Activated CD8-positive, alpha-beta T cell treated with anti-CD3 and anti-CD28 coated beads for 36 hours (primary cell): ENCODE measurements at places on chromosomes 2 and 18.

DNA sequence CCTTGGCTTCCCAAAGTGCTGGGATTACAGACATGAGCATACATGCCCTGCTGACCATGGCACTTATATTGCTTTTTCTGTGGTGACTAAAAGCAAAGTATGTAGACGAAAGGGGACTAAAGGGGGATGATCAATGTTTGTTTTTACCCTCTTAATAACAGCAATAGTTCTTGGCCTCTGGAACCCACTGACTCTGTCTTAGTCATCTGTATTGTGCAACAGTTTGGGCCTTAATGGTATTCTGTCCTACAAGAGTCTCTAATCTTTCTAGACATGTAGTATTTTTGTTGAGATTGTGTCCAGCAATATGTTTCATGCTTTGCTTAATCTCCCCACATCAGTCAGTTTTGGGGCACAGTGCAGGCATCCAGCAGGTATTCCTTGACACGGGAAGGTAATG lies 359.9 kb upstream of the FANCL start:
- H3K4me1 ChIP-seq: no peaks in the 10 kb centered on the region
- no peak overlapping the region for H3K27ac ChIP-seq
- no peak overlapping the region for H3K4me3 ChIP-seq

GRCh38 chr2:42314892-42315468 lies 46.0 kb downstream of the COX7A2L start:
- no peaks in the 10 kb centered on the region for H3K27me3 ChIP-seq
- no peak overlapping the region for H3K4me3 ChIP-seq
- H3K4me1 ChIP-seq: peaks cover 24% of the 10 kb centered on the region
- H3K36me3 ChIP-seq: peaks cover 20% of the 10 kb centered on the region
- peak overlapping the region; percentile 32 for H3K27ac ChIP-seq

DNA sequence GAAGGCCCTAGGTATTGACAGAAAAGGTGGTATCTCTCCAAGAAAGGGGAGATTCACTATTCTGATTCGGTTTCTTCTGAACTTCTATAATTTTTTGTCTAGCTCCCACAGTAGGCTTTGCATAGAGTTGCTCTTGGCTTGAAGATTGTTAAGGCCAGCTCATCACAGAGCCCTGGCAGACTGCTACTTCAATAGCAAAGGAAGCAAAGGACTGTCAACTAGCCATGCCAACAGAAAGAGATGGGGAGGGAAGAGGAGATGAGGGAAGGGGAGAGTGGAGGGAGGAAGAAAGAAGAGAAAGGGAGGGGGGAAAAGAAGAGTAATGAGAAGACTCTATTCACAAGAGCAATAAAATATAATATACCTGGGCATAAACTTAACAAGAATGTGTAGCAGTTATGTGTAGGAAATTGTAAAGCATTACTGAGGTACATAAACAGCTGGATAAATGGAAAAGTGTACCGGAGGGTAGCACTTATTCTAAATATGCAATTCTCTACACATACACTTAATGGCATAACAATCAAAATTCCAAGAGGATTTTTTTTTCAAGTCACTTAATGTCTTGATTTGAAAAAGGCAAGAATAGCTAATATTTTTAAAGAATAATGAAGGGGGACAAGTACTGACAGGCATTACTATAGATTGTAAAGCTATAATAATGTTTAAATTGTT lies 102.5 kb downstream of the LOXHD1 start:
- no peak for DNase-seq
- no peaks in the 10 kb centered on the region for H3K4me1 ChIP-seq
- H3K4me3 ChIP-seq: no peak overlapping the region
- no peak overlapping the region for H3K27ac ChIP-seq

DNA sequence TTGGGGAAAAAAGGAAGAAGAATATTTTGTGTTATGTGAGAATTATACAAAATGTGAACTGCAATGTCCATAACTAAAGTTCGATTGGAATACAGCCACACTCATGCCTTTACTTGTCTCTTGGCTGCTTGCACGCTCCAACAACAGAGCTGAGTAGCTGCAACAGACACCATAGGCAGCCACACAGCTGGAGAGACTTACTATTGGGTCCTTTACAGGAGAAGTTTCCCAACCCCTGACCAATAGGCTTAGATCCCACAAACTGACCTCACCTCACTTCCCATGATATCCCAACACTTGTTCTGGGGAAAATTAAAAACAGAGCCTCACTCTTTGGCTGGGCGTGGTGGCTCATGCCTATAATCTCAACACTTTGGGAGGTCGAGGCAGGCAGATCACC lies 213.8 kb downstream of the SH3BP4 start:
- no peak overlapping the region for H3K4me3 ChIP-seq
- no peak overlapping the region for H3K27ac ChIP-seq
- DNase-seq: no peak
- H3K4me1 ChIP-seq: no peaks in the 10 kb centered on the region
- no peaks in the 10 kb centered on the region for H3K36me3 ChIP-seq

- H3K4me1 ChIP-seq: no peaks in the 10 kb centered on the region
- peaks cover 6% of the 10 kb centered on the region for H3K27me3 ChIP-seq
- H3K36me3 ChIP-seq: no peaks in the 10 kb centered on the region
- no peak overlapping the region for H3K4me3 ChIP-seq
- peak; percentile 35 for DNase-seq
These were observed 13.3 kb upstream of the PRELID3A start for GRCh38 chr18:12394428-12394827.

- peak; percentile 88 for DNase-seq
- H3K27me3 ChIP-seq: no peaks in the 10 kb centered on the region
- H3K4me1 ChIP-seq: peaks cover 21% of the 10 kb centered on the region
These were observed 48.1 kb downstream of the PKDCC start for GRCh38 chr2:42095923-42096408.

- peaks cover 22% of the 10 kb centered on the region for H3K4me1 ChIP-seq
- H3K4me3 ChIP-seq: no peak overlapping the region
- H3K36me3 ChIP-seq: no peaks in the 10 kb centered on the region
- no peak for DNase-seq
- H3K27ac ChIP-seq: no peak overlapping the region
- no peaks in the 10 kb centered on the region for H3K27me3 ChIP-seq
These were observed 277.5 kb downstream of the AFF3 start for GRCh38 chr2:99864561-99865553.

DNA sequence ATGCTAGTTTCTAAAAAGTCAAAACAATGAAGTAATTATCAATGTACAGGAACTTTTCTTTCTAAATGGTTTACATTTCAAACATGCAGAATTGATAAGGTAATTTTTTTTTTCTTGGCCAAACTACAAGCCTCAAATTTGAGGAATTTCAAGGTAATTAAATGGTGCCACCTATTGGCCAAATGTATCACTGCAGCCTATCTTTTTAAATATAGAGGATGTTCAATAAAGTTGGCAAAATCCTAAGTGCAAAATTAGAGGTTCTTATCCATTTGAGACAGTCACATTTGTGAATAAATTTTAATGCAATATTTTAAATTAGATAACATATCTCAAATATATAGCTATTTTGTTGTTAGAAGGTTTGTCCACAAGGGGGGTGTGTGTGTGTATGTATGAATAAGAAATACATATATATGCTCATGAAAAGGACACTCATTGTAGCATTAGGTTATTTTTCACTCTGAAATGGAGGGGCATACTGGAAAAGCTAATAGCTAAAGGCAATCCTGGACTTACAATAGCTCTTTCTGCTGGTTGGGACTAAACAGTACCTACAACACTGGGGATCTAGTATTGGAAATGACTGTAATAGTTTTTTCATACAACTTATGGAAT lies 26.2 kb downstream of the MMADHC start:
- no peaks in the 10 kb centered on the region for H3K4me1 ChIP-seq
- peaks cover 4% of the 10 kb centered on the region for H3K27me3 ChIP-seq
- no peaks in the 10 kb centered on the region for H3K36me3 ChIP-seq

GRCh38 chr2:177547122-177547521 lies 154.5 kb downstream of the AGPS start:
- DNase-seq: no peak
- H3K36me3 ChIP-seq: peaks cover 5% of the 10 kb centered on the region
- H3K27ac ChIP-seq: no peak overlapping the region
- no peak overlapping the region for H3K4me3 ChIP-seq
- H3K4me1 ChIP-seq: peaks cover 7% of the 10 kb centered on the region
- H3K27me3 ChIP-seq: no peaks in the 10 kb centered on the region

- H3K27me3 ChIP-seq: no peaks in the 10 kb centered on the region
- peaks cover 10% of the 10 kb centered on the region for H3K4me1 ChIP-seq
- no peak overlapping the region for H3K27ac ChIP-seq
- peaks cover 12% of the 10 kb centered on the region for H3K36me3 ChIP-seq
These were observed 39.0 kb downstream of the OXER1 start for GRCh38 chr2:42724886-42725285.

DNA sequence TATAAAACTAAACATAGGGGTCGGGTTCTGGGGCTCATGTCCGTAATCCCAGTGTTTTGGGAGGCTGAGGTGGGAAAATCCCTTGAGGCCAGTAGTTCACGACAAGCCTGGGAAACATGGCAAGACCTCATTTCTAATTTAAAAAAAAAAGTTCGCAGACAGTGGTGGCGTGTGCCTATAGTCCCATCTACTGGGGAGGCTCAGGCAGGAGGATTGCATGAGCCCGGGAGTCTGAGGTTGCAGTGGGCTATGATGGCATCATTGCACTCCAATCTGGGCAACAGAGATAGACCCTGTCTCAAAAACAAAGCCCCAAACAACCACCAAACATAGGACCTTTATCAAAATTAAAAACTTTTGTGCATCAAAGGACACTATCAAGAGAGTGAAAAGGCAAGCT lies 9.8 kb upstream of the HAAO start:
- no peaks in the 10 kb centered on the region for H3K36me3 ChIP-seq
- no peaks in the 10 kb centered on the region for H3K27me3 ChIP-seq
- H3K4me1 ChIP-seq: peaks cover 15% of the 10 kb centered on the region

DNA sequence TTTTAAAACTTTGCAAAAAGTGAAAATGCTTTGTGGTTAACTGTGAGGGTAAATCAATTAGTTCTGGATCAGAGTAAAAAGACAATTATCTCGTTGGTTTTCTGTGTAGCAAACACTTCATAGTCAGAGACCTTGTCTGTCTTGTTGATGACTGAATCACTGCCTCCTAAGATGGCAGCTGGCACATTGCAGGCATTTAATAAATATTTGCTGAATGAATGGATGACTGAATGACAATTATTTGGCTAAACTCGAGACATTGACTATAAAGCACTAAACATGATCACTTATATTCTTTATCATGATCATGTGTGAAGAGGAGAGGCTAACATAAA lies 96.2 kb downstream of the MAIP1 start:
- no peak overlapping the region for H3K4me3 ChIP-seq
- DNase-seq: no peak
- peaks cover 19% of the 10 kb centered on the region for H3K27me3 ChIP-seq
- no peaks in the 10 kb centered on the region for H3K4me1 ChIP-seq
- H3K36me3 ChIP-seq: no peaks in the 10 kb centered on the region

- DNase-seq: no peak
- H3K27ac ChIP-seq: no peak overlapping the region
- no peak overlapping the region for H3K4me3 ChIP-seq
- H3K4me1 ChIP-seq: peaks cover 54% of the 10 kb centered on the region
- peaks cover 7% of the 10 kb centered on the region for H3K36me3 ChIP-seq
These were observed 29.7 kb downstream of the MAP3K2 start for GRCh38 chr2:127358044-127358443.

DNA sequence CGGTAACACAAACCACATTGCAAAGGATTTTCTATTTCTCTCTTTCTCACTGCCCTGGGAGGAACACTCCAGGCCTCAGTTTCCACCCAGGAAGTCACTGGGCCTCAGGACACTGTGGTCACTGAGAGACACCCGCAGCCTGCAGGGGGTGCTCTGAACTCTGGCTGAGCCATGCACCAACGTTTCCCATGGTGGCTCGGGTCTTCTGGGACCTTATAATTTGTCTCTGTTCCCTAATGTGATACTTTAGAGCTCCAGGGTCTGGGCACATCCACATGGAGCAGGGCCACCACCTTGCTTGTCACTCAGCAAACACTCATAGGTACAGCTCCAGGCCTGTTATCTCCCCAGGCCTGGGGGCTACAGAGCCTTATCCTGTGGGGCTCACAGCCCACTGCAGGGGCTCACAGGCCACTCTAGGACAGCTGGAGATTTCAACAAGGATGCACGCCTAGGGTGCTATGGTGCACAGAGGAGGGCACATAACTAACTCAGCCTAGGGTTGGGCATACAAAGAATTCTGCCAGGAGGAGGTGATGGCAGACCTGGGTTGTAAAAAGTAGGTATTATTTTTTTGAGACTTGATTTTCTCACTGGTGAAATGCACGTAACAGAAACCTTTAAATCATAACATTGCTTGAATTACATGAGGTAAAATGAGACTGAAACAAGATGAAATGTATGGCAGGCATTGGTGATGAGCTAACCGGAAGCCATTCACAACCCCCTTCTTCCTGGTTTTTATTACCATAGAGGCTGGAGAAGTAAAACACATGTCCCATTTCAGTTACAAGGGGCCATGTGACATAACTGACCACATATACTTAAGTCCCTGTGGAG lies 3.0 kb upstream of the HS1BP3 start:
- no peak for DNase-seq
- H3K27ac ChIP-seq: no peak overlapping the region
- H3K4me1 ChIP-seq: peaks cover 17% of the 10 kb centered on the region
- H3K4me3 ChIP-seq: no peak overlapping the region
- peaks cover 4% of the 10 kb centered on the region for H3K27me3 ChIP-seq

DNA sequence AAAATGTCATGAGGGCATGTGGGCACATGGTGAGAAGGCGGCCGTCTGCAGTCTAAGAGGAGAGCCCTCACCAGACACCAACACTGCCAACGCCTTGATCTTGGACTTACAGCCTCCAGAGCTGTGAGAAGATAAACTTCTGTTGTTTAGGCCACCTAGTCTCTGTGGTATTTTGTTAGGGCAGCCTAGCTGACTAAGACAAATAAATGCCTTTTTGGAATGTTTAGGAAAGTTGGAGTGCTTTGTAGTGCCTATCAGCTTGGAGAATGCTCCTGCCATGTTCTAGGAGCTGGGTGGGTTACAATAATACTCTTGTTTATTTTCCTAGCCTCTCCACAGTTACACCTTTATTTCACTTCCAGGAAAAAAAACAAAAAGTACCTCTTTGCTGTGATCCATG lies 92.0 kb downstream of the SPP2 start:
- no peak for DNase-seq
- no peak overlapping the region for H3K4me3 ChIP-seq
- H3K27me3 ChIP-seq: no peaks in the 10 kb centered on the region
- H3K36me3 ChIP-seq: no peaks in the 10 kb centered on the region
- peaks cover 11% of the 10 kb centered on the region for H3K4me1 ChIP-seq

- no peak overlapping the region for H3K27ac ChIP-seq
- no peak for DNase-seq
- H3K4me3 ChIP-seq: no peak overlapping the region
- no peaks in the 10 kb centered on the region for H3K36me3 ChIP-seq
These were observed 46.7 kb upstream of the BARD1 start for GRCh38 chr2:214856137-214856536.

DNA sequence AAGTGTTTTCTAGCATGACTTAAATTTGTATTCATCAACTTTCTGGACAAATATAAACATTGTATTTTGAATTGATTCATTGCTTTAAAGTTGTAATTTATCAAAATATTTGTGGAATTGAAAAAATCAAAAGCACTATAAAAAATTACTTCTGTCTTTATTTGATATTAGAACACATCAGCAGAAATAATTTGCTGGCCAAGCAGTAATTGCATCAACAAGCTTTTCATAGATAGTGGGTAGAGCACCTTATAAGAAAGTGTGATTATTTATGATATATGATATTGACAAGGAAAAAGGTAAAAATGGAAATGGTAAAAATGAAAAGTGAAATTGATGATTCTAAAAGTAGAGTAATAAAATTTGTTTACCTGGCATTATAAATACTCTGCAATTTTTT lies 861.1 kb downstream of the CPS1 start:
- DNase-seq: no peak
- no peaks in the 10 kb centered on the region for H3K4me1 ChIP-seq
- no peak overlapping the region for H3K4me3 ChIP-seq
- no peaks in the 10 kb centered on the region for H3K36me3 ChIP-seq
- H3K27me3 ChIP-seq: no peaks in the 10 kb centered on the region
